ENCODE measurements at places on chromosomes 6 and 20.

- DNase-seq: no peak
Observed at GRCh38 chr6:52426667-52427066, 6.5 kb downstream of the EFHC1 start.

DNA sequence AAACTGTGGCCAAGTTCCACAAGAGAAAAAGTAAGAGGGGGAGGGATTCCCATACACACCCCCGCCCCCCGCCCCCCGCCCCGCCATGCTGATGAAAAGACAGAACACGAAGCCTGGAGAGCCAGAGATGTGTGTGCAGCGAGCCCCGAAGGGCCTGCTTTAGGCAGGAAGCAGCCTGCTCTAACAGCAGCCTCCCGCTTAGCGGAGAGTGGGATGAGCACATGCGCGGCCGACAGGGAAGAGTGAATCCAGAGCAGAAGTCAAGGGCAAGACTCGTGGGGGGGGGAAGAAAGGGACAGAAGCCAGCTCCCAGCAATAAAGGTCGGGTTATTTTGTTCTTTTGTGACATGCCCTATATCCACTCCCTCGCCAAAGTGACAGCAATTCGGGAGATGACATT is 67.2 kb upstream of the PTGIS start:
- no peak for DNase-seq

GRCh38 chr6:111471958-111472357 is 11.1 kb downstream of the REV3L start:
- no peak for DNase-seq

DNA sequence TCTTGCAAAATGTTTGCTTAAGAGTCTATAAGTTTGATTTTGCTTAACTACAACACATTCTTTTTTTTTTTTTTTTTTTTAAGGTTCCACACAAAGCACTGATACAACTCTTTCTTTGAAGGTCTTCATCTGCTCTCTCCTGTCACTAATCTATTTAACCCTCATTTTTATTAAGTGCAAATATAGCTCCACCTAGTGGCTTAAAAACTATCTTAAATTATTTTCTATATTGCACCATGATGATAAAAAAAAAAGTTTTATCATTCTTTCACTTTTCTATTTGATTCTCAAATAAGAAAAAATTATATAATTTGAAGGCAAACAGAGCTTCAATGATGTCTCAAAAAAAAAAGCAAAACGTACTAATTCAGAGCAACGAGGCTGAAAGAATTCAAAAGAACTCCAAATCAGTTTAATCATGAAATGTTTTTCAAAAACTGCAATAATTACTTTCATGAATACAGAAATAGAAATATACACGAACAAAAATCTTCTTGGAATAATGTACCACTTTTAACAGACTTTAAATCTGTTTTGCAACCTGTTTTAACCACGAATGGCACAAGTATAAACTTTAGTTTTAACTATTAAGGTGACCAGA is 12.8 kb downstream of the ESF1 start:
- DNase-seq: no peak

- DNase-seq: no peak
Observed at GRCh38 chr6:33668914-33669313, 42.6 kb downstream of the UQCC2 start.

GRCh38 chr6:145143379-145143778 is 591.9 kb downstream of the EPM2A start:
- DNase-seq: no peak

DNA sequence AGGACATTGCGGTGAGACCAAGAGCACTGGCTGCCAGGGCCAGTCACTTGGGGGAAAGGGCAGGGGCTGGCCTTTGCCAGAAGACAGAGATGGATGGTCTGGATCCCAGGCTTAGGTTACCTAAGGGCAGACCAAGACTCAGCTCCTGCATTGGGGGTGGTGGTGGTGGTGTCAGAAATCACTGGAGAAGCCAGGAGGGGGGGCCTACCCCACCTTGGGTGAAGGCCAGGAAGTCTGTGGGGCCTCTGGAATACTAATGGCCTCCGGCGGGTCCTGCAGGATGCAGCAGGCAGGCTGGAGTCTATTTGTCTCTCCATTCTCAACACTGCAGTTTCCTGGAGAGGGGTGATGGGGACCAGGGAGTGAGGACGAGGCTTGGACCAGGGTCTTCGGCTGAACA is 32.8 kb downstream of the CD40 start:
- DNase-seq: no peak

DNA sequence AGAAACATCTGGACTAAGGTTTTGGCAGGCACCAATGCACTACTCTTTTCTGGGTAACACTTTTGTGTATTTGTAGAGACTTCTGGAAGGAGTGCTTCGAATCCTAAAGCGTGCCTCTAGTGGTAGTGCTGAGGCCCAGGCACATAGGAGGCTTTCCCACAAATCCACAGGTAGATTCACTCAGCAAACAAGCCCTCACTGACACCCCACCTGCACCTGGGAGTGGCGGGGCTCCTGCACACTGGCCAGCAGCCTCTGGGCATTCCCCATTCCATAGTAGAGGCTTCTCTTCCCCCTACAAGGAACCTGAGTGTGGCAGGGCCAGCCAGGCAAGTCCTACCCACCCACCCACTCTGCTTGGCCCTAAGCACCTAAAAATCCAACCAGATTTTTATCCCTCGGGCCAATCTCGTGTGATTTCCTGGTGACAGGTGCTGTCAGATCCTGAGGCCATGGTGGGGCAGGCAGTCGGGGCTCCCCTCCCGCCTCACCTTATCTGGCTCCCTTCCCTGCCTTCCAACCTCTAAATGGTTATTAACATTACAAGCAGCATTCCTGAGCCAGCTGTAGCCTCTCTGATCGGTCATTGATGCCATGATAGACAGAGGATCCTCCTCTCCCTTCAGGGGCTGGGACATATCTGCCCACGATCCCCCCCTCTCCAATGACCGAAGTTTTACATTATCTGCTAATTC is 82.4 kb downstream of the SLC2A10 start:
- no peak for DNase-seq

DNA sequence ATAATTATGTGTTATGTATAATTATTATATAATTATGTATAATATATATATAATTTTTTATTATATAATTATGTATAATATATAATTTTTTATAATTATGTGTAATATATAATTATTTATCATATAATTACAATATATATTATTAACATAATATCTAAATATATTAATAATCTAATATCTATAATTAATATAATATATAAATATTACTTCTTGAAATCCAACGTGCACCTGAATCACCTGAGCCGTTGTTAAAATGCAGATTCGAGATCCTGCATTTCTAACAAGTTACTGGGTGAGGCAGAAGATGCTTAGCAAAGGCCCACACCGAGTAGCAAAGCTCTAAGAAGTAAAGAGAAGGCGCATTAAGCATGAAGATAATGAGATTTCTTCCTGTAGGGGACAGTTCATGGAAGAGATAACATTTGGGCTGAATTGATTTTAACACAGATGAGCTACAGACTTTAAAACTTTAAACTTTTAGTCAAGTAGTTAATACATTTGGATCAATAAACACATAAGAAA is 406.4 kb upstream of the PLCB4 start:
- no peak for DNase-seq

DNA sequence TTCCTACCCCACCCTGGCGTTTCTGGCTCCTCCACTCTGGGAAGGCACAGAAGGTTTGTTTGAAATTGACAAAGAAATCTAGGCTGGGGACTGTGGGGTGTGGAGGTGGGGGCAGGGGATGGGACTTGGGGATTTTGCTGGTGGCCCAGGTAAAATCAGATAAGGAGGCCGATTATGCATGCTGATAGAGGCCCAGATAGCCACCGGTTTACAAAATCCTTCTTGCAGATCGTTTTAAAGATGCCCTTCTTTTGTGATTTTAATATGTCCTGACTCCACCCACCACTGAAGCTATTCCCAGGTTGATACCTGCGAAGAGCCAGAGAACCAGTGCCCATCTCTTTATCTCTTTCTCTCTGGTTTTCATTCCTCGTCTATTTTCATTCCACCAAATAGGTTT is 104.9 kb downstream of the TFAP2C start:
- DNase-seq: no peak

- DNase-seq: no peak
Observed at GRCh38 chr6:35192301-35192860, 21.4 kb upstream of the SCUBE3 start.

DNA sequence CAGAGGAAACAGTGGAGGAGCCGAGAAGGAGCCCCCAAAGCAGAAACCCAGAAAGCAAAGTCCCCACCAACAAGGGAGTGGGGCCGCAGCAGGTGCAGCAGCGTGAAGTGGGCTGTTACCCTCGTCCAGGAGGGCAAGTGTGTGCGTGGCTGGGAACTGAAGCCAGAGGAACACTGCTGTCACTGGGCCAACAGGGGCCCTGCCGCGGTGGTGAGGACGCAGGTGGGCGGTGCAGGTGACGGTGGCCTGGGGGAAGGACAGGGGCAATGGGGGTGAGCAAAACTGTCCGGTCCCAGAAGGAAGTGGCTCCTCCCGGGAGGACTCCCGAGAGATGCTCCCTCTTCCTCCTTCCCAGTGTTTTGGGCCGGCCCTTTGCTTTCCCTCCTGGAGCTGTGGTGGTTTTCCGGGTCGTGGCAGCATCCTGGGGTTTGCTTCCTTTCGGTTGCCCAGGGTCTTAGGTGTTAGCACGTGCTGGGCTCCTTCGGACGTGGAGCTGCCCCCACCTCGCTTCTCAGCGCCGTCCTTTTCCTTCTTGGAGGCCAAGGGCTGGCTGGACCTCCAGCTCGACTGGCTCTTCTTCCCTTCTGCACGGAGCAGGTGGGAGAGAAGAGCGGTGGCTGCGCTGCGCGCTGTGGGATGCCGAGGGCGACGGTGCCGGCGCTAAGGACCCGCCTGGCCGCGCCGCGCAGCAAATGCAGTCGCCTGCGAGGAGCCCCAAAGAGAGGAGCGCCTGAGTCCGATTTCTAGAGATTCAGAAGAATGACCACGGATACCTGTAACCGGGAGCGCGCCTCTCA is 62.7 kb upstream of the SLC2A12 start:
- no peak for DNase-seq

DNA sequence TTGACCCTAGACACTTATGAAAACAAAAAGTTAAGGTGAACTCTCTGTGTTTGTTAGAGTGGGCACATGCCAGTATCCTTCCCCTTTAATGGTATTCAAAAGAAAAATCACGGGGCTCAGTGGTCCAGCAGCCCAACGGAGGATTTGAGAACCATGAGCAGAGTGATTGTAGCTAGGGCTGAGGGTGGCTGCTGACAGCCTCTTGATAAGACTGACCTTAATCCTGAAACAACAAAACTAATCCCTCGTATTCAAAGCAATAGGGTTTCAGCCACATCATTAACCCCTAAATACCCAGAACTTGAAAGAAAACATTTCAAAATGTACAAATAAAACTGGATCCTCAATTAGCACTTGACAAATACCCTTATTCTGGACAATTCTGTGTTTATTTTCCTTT is 95.1 kb downstream of the SNAP25 start:
- no peak for DNase-seq

GRCh38 chr6:3333263-3333662 is 74.5 kb downstream of the PSMG4 start:
- DNase-seq: no peak

- no peak for DNase-seq
Observed at GRCh38 chr20:25321262-25321831, 69.3 kb downstream of the ABHD12 start.

- no peak for DNase-seq
Observed at GRCh38 chr20:10443936-10444335, 8.8 kb downstream of the SLX4IP start.

GRCh38 chr6:108902382-108902792 is 54.2 kb downstream of the ARMC2 start:
- no peak for DNase-seq

DNA sequence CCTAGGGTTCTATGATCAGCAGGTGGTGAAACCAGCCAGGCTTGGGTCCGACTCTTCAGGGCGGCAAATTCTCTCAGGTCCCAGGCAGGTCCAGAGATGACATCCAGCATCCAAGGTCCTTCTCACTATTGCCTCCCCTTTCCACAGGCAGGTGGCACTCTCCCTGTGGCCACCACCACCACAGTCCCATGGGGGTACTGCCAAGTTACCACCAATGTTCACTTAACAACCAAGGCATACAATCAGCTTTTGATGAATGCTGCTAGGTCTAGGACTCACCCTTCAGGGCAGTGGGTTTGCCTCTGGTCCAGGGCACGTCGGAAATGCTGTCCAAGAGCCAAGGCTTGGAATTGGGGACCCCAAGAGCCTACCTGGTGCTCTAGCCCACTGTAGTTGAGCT is 40.4 kb upstream of the UTRN start:
- DNase-seq: no peak

DNA sequence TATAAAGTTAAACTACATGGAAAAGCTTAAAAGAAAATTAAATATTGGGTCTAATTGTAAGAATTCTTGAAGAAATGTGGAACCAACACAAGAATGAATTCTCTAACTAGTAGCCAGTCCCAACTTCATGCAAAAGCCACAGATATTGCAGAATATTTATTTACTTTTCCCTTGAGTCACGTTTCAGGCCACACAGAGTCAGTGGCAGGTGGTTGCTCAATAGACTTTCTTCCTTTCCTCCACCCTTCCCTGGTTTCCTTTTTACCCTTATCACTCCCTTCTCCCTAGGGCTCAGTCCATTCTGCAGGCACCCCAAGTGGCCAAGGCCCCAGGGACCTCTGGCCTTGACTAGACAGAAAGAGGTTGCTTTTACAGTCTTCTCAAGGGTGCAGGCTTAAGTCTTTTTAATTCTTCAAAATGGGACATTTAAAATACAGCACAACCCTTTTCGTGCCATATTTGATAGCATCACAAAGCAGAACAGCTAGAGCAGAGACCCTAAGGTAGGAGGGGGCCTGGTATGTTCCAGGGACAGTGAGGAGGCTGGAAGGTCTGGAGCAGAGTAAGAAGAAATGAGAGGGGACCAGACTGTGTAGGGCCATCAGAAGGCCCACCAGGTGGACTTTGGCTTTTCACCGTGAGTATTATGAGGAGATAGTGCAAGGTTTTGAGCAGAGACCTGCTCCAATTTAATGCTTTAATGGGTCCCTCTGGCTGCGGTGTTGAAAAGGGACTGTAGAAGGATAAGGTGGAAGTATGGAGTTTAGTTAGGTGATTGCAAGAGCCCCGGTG is 65.0 kb downstream of the HDDC2 start:
- no peak for DNase-seq

GRCh38 chr6:6683969-6684833 is 95.7 kb downstream of the LY86 start:
- DNase-seq: no peak

DNA sequence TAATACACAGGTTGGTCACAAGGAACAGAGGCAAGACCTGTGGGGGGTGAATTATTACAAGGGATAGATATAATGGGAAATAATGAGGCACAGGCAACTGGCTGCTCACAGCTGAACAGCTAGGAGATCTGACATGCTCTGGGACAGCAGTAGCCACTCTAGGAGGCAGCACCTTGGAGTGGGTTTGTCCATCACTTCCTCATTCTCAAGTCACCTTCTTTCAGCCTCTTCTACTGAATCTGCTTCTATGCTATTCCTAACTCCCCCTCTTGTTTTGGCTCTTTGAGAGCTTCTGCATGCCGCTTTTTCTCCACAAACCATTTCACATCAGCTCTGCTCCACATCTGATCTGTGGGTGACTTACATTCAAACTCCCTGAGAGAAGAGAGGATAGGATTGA is 345.5 kb upstream of the MAP3K7 start:
- no peak for DNase-seq

DNA sequence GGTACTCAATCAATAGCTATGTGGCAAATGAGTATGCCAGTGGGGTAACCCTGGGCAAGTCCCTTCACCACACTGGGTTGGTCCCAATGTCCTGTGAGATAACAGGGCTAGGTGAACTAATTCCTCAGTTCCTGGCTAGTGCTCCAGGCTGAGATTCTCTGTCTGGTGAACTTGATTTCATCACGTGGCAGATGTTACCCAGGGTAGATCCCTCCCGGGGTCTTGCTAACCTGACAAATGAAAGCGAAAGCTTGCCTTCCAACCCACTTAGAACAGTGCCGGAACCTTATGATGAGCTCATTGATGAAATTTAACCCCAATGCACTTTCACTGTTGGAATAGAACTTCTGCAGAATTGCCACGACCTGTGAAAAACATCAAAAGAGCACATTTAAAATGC is 6.6 kb upstream of the ANKRD60 start:
- DNase-seq: no peak
